ENCODE measurements at places on chromosomes 4 and X.

DNA sequence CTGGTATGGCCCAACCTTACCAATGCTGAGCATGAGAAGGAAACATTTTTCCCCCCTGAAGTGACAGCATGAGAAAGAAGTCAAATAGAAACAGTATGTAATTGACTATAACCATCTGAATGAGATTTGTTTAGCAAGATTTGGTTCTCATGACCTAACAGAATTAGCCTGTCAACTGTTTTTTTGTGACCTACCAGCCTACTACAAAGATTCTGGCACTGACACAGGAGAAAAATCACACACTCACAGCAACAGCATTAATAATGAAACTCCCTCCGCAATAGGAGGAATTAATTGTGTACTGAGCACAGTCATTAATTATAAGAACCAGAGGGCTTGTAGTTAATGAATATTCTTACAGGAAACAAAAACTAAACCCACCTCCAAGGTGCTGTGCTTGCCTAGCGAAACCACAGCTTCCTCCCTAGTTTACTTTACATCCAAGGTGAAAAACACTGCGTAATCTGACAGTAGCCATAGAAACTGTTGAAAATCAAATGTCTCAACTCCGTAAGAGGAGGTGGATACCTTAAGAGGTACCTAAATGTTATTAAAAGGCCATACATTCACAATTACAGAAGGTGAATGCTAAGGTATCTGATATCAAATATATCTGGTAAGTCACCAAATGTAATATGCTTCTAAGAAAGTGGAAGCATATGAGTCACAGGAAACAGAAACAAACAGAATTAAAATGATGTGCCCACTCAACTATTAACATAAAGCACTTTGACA, 34.9 kb downstream of the MMRN1 start:
- DNase-seq, result no peak

- peak; percentile 20 for DNase-seq
Observed at GRCh38 chr4:185318679-185319078, 77.0 kb downstream of the LRP2BP start.

DNA sequence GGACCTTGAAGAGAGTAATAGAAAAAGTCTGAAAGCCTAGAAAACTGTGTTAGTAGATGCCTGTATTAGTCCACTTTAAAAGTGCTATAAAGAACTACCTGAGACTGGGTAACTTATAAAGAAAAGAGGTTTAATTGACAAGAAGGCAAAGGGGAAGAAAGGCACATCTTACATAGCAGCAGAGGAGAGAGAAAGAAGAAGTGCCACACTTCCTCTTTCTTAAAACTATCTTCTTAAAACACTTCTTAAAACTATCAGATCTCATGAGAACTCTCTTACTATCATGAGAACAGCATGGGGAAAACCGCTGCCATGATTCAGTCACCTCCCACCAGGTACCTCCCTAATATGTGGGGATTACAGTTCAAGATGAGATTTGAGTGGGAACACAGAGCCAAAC, 18.8 kb upstream of the COL25A1 start:
- DNase-seq, result no peak

DNA sequence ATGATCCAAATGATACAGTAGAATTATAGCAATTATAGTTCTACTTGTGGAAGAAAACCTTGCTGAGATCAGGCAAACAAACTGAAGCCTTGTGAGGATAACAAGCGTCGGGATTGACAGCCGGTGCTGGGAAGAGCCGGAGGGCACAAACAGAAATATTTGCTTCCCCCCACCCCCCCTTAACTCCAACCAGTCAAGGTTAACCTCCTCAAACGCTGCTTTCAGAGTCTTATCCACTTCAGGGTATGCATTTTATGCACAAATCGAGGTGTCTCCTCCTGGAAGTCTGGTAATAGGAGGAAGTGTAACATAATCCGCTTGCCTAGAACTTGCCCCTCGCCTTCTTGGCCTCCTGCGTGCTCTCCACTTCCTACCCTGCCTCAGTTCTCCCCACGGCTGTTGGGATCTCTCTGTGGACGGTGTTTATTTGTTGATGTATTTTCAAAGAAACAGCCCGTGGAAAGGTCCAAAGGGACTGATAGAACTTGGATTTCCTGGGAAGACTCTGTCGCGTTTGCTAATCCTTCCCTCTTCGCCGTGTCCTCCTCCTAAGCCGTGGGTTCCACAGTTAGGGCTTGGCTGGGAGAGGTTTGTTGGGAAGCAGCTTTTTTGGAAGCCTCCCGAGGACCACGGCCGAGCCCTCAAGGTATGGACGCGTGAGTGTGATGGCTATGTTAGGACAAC, 4.1 kb upstream of the ARX start:
- no peak for DNase-seq

- DNase-seq, result no peak
Observed at GRCh38 chrX:137428221-137428661, 137.7 kb upstream of the ZIC3 start.

GRCh38 chrX:53294024-53294648, 12.8 kb upstream of the IQSEC2 start:
- DNase-seq, result no peak

DNA sequence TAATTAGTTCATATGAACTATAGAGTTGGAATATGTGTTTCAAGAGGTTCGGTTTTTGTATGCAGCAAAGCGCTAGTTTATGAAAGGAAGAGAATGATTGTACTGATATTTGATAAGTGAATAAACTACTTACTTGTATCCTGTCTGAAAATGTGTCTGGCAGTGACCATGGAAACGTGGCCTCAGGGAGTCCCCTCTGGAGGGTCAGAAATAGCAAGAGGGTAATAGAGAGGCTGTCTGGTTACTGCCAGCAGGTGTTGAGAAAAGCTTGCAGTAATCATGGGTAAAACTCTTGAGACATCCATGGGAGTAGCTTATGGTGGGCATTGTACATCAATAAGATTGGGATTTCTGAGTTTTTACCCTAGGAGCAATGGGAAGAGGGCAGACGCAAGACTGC, 77.1 kb downstream of the DCLK2 start:
- no peak for DNase-seq

GRCh38 chr4:7487502-7487901, 52.8 kb upstream of the PSAPL1 start:
- DNase-seq, result no peak

- no peak for DNase-seq
Observed at GRCh38 chr4:37157476-37158167, 86.9 kb upstream of the NWD2 start.

- DNase-seq, result no peak
Observed at GRCh38 chr4:147236806-147237205, 244.1 kb upstream of the EDNRA start.

- DNase-seq, result peak; percentile 46
Observed at GRCh38 chr4:150381609-150382008, 200.3 kb upstream of the MAB21L2 start.

DNA sequence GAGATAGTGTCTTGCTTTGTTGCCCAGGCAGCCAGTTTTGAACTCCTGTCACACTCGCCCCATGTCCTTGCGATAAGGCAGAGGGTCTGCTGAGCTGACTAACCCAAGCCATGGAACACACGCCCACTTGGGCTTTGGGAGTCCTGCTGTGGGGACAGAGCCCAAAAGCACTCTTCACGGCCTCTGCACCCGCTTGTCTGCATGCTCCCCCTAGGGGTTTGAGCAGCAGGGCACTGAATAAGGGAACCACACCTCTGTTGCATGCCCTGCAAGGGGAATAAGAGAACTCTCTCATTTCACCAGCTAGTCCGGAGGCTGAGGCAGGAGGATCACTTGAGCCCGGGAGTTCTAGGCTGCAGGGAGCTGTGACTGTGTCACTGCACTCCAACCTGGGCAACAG, 166.0 kb downstream of the STAG2 start:
- no peak for DNase-seq

DNA sequence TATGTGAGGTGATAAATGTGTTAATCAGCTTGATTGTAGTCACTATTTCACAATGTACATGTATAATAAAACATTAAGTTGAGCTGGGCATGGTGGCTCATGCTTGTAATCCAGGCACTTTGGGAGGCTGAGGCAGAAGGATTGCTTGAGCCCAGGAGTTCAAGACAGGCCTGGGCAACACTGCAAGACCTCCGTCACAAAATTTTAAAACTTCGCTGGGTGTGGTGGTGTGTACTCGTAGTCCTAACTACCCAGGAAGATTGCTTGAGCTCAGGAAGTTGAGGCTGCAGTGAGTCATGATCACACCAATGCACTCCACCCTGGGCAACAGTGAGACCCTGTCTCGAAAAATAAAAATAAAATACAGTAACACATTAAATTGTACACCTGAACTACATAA, 20.1 kb downstream of the LYAR start:
- DNase-seq, result peak; percentile 23

DNA sequence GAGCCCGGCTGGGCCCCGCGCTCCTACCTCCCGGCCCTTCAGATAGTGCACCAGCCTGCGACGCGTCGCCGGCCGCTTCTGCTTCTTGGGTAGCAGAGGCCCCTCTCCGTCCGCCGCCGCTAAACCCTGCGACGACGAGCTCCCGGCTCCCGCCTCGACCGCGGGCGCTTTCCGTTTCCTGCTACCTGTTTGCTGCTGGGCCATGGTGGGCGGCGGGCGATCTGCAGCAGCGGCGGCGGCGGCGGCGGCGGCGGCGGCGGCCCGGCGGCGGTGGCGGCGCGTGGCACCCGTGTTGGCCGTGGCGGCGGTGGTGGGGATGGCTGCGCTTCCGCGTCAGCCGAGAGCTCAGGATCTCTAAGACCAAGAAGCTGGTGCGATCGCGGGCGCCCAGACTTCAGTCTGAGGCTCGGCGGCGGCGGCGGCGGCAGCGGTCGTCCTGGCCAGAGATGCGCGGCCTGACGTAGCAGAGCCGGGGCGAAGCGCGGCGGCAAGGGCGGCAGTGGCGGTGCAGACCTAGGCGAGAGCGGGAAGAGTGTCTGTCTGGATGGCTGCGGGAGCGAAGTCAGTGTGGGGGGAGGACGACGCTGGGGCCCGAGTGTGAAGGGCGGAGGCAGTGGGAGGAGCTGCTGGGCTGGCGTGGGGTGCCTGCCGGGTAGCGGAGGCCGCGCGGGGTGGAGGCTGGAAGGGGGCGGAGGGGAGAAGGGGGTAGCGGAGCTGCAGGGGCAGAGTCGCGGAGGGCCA, at the start of gene DCAF12L2:
Gene DCAF12L2, minus strand, starts transcription at position 569 of the 741 bp plus-strand sequence. Its CDS starts 365 bp downstream, at position 204.
- DNase-seq, result no peak

DNA sequence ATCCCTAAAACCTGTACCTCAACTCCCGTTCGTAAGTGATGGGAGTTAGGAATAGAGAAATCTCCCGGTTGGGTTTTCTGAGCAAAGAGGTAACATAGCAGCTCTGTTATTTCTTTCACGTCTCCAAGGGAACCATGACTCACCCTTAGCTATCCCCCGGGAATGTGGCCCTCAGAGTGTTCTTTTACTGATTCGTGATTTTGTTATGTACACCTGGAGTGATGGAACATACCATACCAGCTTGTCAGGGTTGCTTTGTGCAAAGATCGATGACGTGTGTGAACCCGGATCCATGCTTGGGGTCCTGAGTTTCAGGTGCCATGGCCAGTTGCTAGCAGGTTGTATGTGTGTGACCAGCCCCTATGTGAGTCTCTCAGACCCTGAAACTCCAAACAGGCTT, 52.6 kb downstream of the HPRT1 start:
- DNase-seq, result peak; percentile 81

GRCh38 chrX:23790155-23790497, 7.2 kb downstream of the SAT1 start:
- DNase-seq, result no peak

DNA sequence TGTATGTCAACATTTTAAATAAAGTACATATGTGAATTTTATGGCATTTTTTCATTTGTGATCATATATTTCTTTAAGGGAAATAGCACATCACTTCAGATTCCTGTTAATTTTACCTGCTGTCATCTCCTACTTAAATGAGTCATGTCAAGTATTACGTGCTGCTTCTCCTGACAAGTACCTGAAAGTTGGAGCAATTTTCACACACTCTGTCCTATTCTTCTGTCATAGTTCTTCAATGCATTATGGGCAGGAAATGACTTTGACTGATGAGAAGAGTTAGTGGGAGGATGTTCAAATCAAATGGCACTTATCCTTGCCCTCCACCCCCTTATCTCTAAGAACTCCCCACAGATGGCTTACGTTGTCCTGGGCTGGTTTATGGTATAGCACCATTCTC, 64.2 kb upstream of the SYTL5 start:
- no peak for DNase-seq

GRCh38 chr4:57020467-57021101, 41.9 kb downstream of the POLR2B start:
- DNase-seq, result peak; percentile 86

- no peak for DNase-seq
Observed at GRCh38 chrX:68570598-68570997, 71.7 kb downstream of the YIPF6 start.

- peak; percentile 72 for DNase-seq
Observed at GRCh38 chrX:22220941-22221340, 51.8 kb upstream of the CBLL2 start.

- no peak for DNase-seq
Observed at GRCh38 chr4:67550857-67551256, 5.6 kb upstream of the CENPC start.

GRCh38 chr4:86626066-86626465, 32.0 kb downstream of the PTPN13 start:
- DNase-seq, result no peak

- peak; percentile 66 for DNase-seq
Observed at GRCh38 chr4:118557298-118557851, 127.8 kb upstream of the METTL14 start.

DNA sequence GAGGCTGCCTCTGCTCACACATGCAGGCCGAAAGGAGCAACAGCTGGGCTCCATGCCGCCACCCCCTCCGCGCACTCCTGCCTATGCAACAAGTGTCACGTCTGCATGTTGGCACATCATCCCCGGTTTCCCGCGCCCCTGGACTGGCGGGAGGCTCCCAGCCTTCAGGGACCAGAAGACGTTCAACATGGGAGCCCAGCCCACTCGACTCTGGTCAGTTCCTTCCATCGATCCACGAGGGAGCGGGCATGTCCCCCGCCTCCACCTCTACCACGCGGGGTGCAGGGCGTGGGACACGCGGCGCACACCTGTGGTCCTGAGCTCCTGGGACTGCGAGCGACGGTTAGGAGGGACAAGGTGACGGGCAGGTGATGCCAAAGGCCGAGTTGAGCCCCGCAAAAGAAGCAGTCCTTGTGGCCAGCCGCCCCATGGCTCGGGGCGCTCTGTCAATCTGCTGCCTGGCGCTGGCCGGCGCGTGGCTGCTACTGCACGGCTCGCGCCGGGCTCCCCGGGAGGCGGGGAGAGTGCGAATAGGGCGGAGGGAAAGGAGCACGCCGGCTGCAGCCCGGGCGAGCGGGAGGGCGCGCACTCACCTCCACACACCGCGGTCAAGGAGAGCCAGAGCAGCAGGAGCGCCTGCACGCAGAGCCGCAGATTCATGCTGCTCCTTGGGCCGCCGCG, 645 bp downstream of the APLN start:
- DNase-seq, result no peak

- no peak for DNase-seq
Observed at GRCh38 chr4:74524985-74525384, 80.0 kb downstream of the AREG start.

GRCh38 chrX:152601848-152602616, 35.7 kb upstream of the GABRQ start:
- DNase-seq, result peak; percentile 56

DNA sequence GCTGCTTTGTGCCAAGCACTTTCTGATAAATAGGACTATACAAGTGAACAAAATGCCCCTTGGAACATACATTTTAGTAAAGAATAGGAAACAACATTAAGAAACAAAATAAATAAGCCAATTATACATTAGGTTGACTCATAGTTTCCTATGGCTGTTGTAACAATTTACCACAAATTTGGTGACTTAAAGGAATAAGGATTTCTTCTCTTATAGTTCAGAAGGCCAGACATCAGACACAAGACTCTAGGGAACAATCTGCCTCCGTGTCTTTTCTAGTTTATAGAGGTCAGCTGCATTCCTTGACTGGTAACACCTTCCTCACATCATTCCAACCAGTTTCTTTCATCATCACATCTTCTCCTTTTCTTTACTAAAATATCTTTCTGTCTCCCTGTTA, 235.9 kb upstream of the PCDH18 start:
- no peak for DNase-seq

- DNase-seq, result no peak
Observed at GRCh38 chrX:108033890-108034289, 11.0 kb upstream of the VSIG1 start.
